ENCODE measurements at places on chromosomes 7 and 10.
A peak's percentile ranks its signal among the peaks of the same experiment; 100 is the strongest.

- peak; percentile 48 for ATAC-seq
Measured at GRCh38 chr10:70106958-70107791, 25.4 kb downstream of the AIFM2 start.

GRCh38 chr10:129949891-129950291, 14.2 kb downstream of the EBF3 start:
- ATAC-seq: no peak

GRCh38 chr7:129514683-129515082, 12.4 kb downstream of the SMKR1 start:
- no peak for ATAC-seq

DNA sequence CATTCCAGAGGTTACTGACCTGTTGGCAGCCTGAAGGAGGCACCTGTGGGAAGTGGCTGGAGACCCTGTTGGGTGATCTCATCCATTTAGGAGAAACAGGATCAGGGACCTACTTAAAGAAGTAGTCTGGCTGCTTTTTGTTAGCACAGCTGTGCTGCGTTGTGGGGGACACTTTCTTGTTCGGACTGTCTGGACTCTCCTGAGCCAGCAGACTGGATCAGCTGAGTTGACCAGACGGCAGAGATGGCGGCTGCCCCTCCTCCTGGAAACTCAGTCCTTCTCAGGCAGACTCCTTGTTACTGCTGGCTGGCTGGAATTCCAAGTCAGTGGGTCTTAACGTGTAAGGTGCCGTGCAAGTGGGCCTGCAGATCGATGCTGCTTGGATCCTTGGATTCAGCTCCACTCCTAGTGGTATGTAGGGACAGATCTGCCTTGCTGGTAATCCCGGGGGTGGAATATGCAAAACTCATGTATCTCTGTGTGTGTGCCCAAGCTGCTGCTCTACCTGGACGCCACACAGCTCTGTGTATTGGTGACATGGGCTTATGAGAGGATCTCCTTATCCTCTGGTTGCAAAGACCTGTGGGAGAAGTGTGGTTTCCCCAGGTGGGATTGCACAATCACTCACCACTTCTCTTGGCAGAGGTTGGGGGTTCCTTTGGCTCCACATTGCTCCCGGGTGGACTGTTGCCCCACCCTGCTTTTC, 87.3 kb downstream of the CCSER2 start:
- ATAC-seq: no peak

DNA sequence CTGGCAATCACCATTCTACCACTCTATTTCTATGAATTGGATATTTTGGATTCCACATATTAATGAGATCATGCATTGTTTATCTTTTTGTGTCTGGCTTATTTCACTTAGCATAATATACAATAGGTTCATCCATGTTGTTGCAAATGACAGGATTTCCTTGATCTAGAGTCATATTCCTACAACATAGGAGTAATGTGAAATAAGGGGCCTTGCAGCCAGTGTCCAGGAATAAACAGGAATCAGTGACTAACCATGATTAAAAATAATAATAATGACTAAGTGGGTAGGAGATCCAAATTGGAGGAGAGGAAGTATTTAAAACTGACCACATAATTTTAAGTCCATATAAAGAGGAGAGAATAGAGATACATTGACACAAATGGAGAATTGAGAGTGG, 49.9 kb downstream of the SCIN start:
- no peak for ATAC-seq

DNA sequence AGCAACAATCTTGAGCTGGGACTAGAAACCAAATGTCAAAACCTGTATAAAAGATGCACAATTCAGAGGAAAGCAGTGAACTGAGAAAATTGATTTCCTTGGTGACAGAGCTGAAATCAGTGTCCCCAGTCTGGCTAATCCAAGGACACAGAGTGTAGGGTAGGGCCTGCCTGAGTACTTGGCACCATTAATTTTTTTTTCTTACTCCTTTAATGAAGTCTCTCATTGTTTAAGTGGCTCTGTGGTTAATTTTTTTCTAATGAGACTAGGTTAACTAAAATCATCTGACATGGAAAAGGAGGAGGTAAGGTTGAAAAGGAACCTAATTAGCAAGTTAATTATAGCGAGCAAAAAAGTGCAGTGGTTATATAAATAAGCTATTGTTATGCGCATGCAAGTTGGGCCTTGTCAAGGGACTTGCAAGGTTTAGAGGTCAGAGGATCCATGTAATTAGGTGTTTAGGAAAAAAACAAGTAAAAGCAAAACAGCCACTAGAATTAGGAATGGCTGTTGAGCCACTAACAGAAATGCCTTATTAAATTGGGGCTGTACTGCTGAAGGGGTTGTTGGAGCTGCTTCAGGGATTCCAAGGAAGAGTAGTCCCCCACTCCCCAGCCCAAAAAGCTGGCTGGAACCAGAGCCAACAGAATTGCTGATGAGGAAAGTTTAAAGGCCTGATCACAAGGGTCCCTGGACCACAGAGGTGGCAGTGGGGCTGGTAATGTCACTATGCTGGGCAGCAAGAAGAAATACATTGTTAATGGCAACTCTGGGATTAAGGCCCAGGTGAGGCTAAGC, 58.9 kb upstream of the STRIP2 start:
- no peak for ATAC-seq

- no peak for ATAC-seq
Measured at GRCh38 chr7:96497567-96497966, 175.7 kb upstream of the SLC25A13 start.

- no peak for ATAC-seq
Measured at GRCh38 chr10:119928411-119928810, 35.9 kb downstream of the SEC23IP start.

DNA sequence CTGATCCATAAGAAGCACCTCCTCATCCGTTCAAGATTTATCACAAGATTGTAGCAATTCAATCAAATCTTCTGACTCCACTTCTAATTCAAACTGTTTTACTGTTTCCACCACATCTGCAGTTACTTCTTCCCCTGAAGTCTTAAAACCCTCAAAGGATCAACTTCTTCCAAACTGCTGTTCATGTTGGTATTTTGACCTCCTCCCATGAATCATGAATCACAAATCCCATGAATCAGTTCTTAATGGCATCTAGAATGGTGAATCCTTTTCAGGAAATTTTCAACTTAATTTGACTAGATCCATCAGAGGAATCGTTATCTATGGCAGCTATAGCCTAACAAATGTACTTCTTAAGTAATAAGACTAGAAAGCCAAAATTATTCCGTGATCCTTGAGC, 122.3 kb downstream of the IMMP2L start:
- no peak for ATAC-seq

GRCh38 chr7:26584987-26585665, 279.3 kb downstream of the SKAP2 start:
- ATAC-seq: no peak

DNA sequence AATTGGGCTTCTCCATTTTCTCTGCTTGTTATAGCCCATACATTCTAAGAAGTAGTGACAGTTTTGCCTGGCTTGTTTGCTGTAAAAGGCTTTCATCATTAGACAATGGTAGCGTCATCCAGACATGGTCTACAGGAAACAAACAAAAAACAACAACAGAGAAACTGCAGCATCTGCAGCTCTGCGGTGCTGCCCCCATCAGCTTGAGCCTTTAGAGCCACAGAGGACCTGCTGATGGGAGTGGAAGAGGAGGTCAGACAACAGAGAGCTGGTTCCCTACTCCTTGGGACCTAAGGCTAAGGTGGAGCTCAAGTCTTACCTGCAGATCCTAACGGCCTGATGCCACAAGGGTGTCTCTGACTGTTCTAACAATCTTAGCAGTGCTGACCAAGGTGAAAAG, 3.1 kb downstream of the INA start:
- no peak for ATAC-seq

DNA sequence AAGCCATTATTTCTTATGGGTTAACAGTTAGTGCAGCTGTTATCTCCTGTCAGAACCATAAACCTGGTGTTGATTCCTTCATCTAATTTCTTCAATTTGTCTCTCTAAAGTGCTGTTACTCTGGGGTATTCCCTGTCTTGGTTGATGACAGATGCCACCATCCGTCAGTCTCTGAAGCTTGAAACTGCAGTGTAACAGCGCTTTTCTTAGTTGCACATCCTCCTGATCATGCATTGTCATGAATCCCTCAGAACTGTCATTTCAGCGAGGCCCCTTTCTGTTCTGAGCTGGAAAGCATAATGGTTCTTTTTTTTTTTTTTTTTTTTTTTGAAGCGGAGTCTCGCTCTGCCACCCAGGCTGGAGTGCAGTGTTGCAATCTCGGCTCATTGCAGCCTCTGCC, 193.9 kb downstream of the SDK1 start:
- no peak for ATAC-seq

DNA sequence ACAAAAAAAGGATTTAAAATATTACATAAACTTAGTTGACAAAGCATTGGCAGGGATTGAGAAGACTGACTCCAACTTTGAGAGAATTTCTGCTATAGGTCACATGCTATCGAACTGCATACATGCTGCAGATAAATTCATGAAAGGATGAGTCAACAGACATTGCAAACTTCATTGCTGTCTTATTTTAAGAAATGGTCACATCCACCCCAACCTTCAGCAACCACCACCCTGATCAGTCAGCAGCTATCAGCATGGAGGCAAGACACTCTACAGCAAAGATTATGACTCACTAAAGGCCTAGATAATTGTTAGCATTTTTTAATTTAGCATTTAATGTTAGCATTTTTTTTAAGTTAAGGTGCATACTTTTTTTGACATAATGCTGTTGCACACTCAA, 73.6 kb downstream of the AGK start:
- ATAC-seq: no peak

GRCh38 chr10:80324891-80325364, 31.6 kb downstream of the DYDC1 start:
- ATAC-seq: no peak

DNA sequence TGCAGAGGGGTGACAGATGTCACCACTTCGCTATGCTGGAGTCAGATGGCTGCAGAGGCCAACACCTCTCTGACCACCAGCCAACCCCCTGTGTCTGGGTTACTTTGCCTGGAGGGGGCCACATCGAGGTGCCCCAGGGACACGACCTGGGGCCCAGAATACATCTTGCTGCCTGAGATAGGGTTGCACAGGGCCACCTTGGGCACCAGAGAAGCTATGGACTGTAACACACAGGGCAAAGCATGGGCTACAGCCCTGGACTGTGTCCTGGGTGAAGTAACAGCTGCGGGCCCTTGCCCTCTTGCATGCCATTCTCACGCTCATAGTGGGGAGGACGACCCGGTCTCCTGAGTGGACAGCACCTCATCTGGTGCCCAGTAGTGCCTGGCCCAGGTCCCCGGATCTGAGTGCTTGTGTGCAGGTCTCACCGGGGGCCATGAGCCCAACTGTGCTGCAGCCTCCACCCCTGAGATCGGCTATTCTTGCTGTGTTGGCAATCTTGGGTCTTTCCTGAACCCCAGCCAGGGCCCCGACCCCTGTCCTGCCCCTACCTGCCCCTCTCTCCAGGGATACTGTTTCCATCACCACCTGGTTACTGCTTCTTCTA, 115.2 kb upstream of the GDF10 start:
- ATAC-seq: no peak

DNA sequence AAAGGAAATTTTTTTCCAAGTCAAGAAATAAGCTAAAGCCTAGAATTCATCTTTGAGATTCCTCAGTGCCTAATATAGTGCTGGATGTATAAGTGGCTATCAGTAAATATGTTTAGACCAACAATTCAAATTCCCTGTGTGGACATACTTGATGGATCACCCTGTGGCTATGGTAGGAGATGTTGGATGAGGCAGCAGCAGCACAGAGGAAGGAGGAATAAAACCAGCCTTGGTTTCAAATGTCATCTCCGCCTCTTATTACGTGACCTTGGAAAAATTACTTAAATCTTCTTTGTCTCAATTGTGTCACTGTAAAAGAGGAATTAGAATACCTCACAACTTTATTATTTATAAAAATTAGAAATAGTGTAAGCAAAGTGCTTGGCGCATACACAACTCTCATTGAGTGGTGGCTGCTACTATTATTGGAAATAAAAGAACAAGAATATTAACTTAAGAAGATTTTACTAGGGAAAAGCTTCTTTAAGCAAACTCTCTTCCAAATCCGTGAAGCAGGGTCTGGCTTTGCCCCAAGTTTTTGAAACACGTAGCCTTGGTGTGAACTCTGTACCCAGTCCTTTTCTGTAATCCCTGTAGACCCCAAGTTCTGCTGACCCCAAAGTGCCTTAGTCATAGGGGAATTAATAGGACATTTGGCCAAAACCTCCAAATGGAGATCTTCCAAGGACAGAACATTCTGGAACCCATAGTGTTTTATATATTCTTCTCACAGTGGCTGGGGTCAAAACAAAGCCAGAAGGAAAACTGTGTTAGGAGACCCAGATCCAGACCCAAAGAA, 283.8 kb downstream of the PTEN start:
- no peak for ATAC-seq

DNA sequence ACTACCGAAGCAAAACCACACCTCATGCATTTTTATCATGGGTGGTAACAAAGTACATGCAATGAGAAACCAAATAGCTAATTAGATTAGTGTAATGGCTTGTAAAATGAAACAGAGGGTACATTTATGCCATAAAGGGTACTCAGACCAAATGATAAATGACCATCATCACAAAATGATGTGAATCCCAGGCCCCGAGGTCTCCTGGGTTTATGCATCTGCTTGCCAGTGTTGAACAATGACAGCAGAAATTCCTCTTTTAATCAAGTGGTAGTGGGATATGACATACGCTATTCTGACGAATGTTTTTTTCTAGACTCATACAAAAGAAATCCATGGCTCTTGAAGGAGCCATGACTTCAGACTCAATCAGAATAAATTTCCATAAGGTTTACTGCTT, 249.5 kb upstream of the SLC26A5 start:
- ATAC-seq: no peak

- no peak for ATAC-seq
Measured at GRCh38 chr7:111410899-111411298, 151.4 kb downstream of the IMMP2L start.

GRCh38 chr7:99997545-99998137, 17.8 kb upstream of the ZKSCAN1 start:
- no peak for ATAC-seq

- no peak for ATAC-seq
Measured at GRCh38 chr7:133024596-133024995, 57.3 kb downstream of the CHCHD3 start.

DNA sequence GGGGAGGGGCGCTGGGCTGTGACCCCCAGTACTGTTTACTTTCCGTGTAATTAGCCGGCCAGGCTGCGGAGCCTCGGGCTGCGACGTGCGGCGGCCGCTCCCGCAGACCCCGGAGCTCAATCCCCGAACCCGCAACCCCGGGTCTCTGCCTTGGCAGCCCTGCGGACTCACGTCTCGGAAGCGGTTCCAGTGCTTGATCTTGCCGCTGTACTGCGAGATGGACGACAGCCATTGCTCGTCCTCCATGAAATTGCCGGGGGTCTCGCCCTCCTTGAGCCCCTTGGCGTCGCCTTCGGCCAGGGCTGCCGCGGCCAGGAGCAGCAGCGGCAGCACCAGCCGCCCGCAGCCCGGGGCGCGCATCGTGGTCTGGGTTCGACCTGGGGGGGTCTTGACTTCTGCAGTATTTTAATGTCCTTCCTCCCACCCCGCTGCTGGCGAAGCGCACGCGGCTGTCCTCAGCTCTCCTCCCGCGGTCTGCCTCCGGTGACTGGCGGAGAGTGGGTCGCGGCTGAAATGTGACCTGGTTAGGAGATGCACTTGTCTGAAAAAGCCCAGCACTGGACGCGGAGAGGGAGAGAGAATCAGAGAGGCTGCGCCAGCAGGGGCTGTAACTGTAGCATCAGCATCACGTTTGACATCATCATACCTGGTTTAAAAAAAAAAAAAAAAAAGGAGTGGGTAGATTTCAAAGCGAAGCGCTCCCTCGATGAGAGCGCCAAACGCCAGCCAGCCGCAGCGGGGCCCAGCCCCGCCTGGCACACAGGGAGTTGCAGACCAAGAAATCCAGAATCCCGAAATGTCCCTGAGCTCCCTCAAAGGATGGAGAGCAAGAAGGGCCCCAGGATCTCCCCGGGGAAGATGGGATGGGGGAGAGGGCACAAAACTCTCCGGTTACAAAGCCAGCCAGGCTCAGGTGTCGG, at the start of gene SPOCK2:
Gene SPOCK2 (minus strand): TSS at position 583 of the 920 bp plus-strand sequence. CDS start 223 bp downstream, at position 360.
- ATAC-seq: peak; percentile 56
